Activated T-cell treated with anti-CD3 and anti-CD28 coated beads for 1 hour (primary cell): ENCODE measurements at places on chromosomes 5 and 9.

- DNase-seq: no peak
These were observed 396.2 kb downstream of the RAB3C start for GRCh38 chr5:58979090-58979489.

DNA sequence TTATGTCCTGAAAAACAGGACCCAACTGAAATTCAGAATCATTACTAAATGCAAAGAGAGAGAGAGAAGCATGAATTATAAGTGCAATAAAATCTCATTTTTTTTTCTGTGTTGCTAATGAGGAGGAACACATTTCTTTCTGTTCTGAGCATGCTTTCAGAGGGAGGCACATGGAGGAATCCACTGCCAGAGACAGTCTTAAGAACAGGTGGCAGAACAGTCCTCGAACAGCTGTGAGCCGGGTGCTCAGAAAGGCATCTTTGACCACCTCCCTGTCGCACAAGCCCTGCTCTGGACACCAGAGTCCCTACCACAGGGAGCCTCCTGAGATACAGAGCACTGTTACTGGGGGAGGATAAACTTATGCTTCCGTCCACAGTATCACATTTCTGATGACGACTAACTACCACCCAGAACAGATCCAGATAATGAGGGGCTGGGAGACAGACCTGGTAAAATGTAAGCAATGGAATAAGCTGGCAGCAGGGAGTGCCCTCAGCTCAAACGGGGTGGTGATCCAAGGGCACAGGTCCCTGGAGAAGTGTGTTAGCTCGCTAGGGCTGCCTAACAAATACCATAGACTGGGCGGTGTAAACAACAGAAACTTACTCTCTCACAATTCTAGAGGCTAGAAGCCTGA is 134.0 kb downstream of the SLC1A3 start:
- no peak for DNase-seq

DNA sequence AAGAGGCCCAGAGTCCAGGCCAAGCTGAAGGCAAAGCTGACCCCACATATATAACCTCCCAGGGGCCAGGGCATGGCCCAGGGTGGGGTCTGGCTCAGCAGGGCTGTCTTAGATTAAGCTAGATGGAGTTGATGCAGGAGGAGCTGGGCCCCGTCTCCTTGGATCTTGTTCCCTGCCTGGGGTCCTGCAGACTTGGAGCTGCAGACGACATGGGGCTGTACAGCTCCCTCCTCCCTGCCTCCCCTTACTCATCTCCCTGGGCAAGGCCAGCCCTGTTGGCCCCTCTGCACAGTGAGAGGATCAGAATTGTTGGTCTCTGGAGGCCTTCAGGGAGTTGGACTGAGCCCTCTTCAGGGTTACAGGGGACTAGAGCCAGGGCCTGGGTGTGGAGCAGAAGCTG is 134.9 kb downstream of the RGS3 start:
- no peak for DNase-seq

DNA sequence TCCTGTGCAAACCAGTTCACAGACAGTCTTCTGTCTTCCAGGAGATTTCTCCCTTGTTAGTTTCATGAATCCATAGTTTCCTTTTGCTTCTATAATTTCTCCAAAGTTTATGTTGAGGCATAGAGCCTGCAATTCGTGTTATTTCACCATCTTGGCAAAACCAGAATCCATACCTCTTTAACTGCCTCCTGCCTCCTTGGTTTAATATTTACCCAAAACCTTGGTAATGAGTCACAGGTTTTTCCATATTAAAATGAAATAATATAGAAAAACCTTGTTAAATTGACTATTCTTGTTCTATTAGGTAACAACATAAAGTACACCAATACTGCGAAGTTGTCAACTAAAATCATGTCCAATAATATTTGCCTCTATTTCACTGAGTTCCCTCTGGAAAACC is 459.7 kb downstream of the HINT1 start:
- DNase-seq: no peak

DNA sequence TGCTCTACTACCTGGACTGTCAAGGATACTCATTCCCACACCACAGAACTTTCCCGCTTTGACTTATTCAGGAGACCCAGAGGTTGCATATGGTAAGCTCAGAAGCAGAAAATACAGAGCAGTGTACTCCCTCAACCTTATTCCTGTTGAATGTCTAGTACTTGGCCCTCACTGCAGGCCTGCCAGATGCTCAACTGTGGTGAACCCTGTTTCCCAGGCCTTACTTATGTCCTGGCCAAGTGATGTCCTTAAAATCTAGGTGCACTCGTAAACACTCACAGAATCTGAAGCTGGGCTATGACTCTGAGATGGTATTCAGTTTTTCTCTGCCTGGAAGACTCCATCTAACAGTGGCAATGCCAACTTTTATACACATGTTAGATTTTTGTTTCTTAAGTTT is 21.0 kb downstream of the DIAPH1 start:
- no peak for DNase-seq

DNA sequence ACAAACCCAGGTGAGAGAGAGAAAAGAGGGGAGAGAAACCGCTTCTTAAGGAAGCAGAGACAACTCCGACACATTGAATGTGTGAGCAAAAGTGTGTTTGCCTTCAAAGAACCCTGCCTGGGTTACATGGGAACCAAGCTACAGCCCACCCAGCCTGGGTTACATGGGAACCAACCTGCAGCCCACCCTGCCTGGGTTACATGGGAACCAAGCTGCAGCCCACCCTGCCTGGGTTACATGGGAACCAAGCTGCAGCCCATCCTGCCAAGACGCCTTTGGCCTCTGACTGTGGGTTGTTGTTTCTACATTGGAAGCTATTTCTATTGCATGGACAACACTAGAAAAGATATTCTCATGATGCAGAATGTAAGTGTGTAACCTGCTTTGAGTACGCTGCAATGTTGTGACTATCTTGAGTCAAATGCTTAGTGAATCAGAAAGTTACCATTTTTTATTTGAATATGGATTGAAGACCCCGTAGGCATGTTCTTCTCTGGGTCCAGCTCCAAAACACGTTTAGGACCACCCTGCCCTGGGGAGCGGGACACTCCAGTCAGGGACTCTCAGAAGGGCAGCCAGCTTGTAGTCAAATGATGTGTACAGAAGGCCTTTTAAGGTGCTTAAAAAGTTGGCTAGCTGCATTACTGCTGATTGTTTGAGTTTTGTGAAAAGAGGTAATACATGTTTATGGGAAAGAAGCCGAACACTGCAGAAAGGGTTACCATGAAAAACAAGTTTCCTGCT is 39.1 kb upstream of the UNC5A start:
- no peak for DNase-seq

DNA sequence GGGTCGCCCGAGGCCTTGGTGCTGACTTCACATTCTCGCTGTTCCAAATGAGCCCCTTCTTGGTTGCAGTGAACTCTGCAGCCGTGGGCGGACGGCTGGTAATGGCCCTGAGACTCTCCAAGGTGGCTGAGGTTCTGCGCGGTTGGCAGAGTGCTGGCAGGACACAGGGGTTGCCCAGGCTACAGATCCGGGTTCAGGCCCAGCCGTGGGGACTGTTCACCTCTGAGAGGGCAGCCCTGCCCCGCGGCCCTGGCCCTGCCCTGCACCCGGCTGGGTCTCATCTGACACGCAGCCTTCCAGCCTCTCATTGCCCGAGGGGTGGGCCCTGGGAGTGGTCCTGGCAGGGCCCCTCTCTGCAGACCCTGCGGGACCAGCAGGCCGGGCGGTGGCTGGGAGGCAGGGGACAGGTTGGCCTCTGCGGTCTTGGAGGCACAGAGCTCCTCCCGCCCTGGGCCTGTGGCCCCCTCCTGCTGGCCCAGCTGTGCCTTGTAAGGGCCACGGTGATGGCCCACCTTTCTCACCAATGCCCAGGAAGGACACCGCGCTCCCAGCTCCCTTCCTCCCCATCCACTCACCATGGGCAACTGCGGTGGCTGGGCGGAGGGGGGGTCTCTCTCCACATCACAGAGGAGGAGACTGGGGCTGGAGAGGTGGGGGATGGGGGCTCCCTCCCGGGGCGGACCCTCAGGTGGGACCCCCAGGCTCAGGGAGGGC is 51.6 kb downstream of the AHRR start:
- no peak for DNase-seq

DNA sequence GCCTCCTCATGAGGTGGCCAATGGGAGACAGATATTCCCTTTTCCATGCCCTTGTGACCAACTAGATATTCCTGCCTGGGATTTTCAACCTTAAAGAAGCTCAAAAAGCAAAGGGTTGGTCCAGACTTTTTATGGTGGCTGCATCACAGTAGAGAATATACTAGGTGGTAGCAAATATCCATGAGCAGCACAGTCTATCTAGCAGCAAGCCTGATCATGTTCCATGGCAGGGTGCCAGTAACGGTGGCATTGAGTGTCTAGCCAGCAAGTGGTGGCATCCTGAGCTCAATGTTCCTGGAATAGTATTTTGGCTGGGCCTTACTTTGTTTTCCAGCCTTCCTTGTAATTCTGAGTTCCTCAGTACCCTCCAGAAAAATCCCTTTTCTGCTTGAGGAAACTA is 25.8 kb downstream of the CDC25C start:
- DNase-seq: no peak

- no peak for DNase-seq
These were observed 123.8 kb downstream of the GDNF start for GRCh38 chr5:37715992-37716391.

DNA sequence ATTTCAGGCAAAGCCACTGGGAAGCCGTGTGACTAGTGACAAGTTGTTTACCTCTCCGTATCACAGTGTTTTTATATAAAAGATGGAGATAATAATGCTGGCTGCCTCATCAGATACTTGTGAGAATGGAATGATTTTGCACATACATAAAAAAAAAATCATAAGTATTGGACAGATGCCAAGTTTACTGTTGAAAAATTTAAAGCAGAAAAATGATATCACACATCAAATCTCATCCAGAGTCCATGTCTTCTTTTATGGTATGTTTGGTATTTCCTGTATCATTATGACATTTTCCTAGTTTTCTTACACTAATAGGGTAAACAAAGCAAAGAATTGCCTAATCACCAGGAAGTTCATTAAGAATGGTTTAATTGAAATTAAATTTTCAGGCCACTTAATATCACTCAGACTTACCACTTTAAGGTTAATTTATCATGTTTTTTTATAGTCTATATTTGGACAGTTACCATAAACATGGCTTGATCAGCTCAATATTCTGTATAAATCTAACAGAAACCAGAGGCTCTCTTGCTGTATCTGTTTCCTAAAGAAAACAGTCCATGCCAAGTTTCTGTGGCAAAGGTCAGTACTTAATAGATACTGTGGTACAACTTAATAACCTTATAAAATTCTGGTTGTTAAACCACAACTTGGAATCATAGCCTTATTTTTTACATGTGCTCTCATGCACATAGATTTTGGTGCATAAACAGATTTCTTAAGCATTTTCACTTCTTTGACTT is 656.5 kb upstream of the RIOK2 start:
- DNase-seq: no peak

DNA sequence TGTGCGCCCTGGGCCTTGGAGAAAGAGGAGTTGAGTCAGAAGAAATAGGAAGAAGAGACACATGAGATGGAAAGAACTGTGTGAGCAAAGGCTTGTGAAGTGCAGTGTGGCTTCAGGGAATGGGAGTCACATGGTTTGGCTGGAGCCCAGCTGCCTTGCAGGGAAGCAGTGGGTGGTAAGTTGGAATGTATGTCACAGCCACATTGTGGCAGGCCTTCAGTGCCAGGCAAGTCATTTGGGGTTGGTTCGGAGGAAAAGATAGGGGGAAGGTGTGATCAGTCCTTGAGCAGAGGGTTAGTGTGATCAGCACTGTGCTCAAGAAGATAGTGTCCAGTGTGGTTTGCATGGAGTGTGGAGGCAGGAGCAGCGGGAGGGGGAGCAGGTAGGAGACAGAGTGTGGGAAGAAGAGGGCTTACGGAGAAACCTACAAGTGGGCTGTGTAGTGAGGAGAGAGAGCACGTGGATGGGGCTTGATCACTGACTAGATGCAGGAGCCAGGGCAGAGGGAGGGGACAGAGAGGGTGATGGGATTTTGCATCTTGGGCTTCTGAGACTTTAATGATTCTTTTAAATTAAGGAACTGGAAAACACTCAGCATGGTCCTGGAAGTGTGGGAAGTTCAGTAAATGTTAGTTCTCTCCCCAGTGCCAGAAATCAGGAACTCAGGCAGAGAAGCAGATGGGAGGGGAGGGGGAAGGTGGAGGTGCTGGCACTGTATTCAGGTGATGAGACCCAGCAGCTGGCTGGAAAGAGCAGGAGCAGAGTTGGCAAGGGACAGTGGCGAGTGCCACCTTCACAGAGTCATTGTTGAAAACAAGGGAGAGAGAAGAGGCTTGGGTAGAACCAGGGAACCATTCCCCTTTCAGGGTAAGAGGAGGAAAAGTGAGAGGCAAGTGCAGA is 46.6 kb downstream of the ARHGAP26 start:
- no peak for DNase-seq

DNA sequence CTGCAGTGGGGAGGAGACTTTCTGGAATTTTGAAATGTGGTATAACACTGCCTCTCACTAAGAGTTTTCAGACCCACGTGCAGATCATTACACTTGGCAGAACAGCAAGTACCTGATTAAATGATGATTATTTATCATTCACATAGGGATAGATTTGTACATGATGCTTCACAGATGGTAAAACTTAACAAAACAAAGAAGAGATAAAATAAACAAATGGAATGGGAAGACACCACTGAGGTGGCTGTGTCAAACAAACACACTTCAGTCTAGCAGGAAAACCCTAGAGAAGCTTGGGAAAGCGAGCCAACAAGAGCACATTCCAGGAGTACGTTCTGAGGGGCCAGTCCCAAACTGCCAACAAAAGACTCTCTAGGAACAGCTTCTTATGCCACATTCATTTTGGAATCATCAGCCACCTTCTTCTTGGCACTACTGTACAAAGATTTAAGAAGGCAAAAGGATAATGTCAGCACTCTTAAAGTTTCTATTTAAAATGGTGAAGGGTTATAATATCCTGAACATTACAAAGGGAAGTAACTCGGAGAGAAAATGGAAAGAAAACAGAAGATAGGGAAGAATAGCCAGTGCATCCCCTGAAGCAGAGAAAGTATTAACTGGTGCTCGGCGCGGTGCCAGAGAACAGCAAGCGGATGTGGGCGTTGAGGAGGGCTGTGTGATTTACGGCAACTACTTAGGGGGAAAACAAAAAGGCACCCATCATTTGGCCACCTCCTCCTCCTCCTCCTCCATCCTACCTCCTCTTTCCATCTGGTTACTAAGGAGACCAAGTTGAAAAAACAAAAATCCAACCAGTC is 1.6 kb downstream of the MED27 start:
- peak; percentile 13 for DNase-seq
